WTC11 (cell line): ENCODE measurements at places on chromosomes 7 and 10. TPM values are rescaled to one million over a fixed set of nuclear protein-coding genes. Genes with fewer than 3 reads are reported as not detected.

GRCh38 chr10:29120216-29120615 is 168.7 kb upstream of the LYZL1 start:
- no peak for DNase-seq

DNA sequence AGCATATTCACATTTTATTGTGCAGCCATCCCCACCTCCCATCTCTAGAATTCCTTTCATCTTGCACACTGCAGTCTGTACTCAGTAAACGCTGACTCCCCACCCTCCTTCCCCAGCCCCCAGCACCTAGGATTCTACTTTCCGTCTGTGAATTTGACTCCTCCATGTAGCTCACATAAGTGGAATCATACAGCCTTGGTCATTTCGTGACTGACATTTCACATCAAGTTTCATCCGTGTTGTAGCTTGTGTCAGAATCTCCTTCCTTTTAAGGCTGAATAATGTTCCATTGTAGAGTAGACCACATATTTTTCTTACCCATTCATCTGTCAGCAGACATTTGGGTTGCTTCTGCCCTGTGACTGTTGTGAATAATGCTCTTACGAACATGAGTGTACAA is 26.2 kb upstream of the TCERG1L start:
- DNase-seq, result no peak

- no peak for DNase-seq
These were observed 36.4 kb upstream of the FERD3L start for GRCh38 chr7:19181634-19182033.

DNA sequence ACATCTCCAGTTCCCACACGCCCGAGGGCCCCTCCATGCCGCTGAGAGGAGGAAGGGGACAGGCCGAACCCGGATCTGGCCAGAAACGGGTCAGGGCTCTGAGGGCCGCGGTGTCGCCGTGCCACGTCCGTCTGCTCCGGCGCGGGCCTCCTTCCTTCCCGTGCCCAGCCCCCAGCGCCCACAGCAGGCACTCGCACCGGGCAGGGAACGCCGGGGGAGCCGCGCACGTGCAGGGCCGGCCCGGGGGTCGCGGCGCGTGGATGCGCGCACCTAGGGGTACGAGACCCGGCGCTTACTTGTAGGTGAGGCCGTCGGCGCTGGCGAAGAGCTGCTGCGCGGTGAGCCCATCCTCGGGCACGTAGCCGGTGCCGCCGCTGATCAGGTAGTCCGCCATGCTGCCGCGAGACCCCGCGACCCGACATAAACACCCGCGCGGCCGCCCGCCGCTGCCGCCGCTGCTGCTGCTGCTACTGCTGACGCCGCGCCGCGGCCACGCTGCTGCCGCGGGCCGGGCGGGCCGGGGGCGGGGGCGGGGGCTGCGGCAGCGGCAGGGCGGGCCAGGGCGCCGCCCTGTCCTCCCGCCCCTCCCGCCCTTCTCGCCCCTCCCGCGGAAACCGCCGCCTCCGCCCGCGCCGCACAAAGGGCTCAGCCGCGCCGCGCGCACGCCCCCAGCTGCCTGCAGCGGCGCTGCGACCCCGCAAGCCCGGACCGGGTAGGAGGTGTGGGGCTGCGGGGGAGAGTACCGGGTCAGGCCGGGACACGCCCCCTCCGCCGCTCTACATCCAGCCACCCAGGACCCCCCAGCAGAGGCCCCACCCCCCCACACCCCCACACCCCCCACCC is 4.1 kb downstream of the IMPDH1 start:
- DNase-seq, result peak; percentile 58

CTAGE4 gene
- 18.3 to 23.3 TPM (median 20.9 TPM) in 3 replicates for total RNA-seq

- DNase-seq, result no peak
These were observed 91.5 kb upstream of the THSD7A start for GRCh38 chr7:11923376-11923930.

PTPRZ1 gene
- 105 to 114 TPM (median 107 TPM) in 3 replicates for total RNA-seq

- DNase-seq, result no peak
These were observed 46.1 kb downstream of the SEPTIN7 start for GRCh38 chr7:35846816-35847412.

NUDT1 gene
- total RNA-seq, result 100 to 108 TPM (median 102 TPM) in 3 replicates

OGDHL gene
- 35.1 to 42.0 TPM (median 36.5 TPM) in 3 replicates for total RNA-seq

DNA sequence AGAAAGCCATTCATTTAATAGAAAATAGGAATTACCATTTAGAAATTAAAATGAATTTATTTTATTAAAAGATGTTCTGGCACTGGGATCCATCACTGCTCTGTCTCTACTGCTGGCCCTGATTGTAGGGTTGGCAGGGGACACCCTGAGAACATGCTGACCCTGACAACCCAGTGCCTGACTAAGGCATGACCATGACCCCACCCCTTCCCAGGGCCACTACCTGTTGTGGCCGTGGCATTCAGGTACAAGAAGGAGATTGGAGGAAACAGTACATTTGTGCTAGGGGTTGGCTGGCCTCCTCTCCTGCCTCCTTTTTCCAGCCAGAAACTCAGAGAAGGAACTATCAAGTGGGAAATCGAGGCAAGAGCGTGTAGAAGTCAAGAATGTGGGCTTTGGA is 197.0 kb upstream of the ZMIZ1 start:
- no peak for DNase-seq

KCNIP2 gene
- total RNA-seq, result 4.5 to 5.4 TPM (median 5.2 TPM) in 3 replicates

DNA sequence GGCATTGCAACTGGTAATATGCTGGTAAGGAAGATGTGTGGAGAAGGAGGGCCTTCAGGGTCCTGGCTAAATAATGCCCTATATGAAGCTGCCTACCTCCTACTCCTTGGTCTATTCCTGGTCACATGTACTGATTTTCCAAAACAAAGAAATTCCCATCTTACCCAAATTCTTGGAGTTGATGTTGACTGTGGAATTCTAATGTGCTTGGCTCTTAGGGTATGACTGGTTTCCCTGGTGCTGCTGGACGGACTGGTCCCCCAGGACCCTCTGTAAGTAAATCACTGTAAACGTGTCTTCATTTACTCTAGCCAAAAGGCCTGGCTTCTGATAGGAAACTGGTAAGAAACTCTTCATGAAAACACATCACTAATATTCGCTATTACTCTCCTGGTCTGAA is 27.0 kb downstream of the COL1A2 start:
- no peak for DNase-seq

DNA sequence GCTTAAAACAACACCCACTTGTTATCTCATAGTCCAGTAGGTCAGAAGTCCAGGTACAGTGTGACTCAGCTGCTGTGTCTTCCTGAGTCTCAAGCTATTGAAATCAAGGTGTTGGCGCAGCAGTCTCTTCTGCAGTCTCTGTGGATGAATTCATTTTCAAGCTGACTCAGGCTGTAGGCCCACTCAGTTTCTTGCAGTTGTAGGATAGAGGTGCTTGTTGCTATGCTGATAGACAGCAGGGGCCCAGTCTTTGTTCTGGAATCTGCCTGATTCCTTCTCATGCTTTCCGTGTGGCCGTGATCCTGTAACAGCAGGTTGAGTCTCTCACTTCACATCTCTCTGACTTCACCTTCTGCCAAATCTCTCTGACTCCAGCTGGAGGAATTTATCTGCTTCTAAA is 400.4 kb upstream of the POM121L12 start:
- DNase-seq, result no peak

DNA sequence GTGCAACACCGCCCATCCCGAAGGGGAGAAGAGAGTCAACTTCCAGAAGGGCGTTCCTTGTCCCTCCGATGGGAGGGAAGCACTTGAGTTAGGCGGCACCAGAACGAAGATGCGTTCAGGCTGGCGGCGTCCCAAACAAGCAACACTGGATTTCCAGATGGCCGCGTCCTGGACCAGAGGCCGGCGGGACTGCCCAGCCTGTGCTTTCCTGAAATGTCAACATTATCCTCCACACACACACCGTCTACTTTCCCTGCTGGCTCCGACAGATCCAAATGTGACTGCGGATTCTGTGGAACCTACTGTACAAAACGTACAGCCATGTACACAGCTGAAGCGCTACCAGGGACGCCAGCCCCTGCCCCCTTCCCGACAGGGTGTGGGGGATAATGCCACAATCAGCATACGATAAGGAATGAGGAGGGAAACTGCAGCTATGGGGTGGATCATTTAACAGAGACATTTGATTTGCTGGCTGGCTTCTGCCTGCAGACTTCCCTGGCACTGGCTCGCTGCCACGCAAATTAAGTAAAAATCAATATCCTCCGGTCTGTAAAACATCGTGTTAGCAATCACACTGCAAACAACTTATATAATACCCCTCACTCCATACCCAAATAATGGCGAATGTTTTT is 82.1 kb downstream of the ZRANB1 start:
- no peak for DNase-seq

- no peak for DNase-seq
These were observed 18.4 kb upstream of the COL1A2 start for GRCh38 chr7:94376281-94376680.

- no peak for DNase-seq
These were observed 47.4 kb downstream of the GPR37 start for GRCh38 chr7:124718032-124718766.

DNA sequence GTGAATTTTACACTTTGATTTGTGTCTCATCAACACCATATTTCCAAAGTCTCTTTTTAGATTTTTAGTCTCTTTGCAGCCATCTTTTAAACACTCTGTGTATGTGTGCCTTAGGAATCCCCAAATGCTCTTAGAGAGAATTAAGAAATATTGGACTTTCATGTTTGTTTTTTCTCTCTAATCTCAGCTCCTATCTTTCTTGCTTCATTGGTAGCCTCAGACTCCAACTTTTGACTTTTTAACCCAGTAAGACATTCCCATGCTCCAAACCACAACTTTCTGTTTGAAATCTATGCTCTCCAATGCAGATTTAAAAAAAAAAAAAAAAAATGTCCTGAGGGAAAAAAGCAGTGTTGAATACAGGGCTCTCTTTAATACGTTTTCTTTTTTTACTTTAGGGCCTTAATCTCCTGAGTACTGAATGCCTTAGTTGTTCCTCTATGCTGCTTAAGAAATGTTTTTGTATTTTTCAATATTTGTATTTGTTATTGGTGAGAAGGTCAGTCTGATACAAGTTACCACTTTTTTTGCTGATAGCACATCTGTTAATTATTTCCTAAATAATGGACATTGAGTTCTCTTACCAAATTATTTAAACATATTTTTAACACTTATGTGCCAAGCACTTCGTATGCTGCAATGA is 489.9 kb downstream of the NXPH1 start:
- no peak for DNase-seq
